ENCODE measurements at places on chromosomes 1 and 21.
A peak's percentile ranks its signal among the peaks of the same experiment; 100 is the strongest.

- no peak for DNase-seq
These were observed 58.6 kb upstream of the ATP1A1 start for GRCh38 chr1:116314305-116314919.

GRCh38 chr21:37208741-37209225 lies 58.4 kb downstream of the VPS26C start:
- DNase-seq = no peak

- DNase-seq = no peak
These were observed 32.2 kb downstream of the KLHDC7A start for GRCh38 chr1:18512883-18513282.

GRCh38 chr1:109668123-109668775 lies 392 bp downstream of the GSTM2 start:
- no peak for DNase-seq

DNA sequence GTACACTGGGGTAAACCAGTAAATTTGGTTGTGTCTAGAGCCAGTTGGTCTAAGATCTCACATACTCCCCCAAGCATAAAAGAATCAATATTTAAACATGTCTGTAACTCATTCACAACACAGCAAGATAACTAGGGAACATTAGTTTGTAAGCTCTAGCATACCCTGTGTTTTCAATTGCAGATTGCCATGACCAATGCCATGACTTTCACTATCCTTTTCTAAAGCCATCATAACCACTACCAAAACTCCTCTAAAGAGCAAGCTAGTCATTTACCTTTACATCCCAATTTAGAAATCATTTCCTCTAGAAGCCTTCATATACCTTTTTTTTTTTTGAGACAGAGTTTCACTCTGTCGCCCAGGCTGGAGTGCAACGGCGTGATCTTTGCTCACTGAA lies 56.5 kb upstream of the PLA2G4A start:
- no peak for DNase-seq

GRCh38 chr1:38600905-38601304 lies 258.7 kb downstream of the RRAGC start:
- DNase-seq = no peak

DNA sequence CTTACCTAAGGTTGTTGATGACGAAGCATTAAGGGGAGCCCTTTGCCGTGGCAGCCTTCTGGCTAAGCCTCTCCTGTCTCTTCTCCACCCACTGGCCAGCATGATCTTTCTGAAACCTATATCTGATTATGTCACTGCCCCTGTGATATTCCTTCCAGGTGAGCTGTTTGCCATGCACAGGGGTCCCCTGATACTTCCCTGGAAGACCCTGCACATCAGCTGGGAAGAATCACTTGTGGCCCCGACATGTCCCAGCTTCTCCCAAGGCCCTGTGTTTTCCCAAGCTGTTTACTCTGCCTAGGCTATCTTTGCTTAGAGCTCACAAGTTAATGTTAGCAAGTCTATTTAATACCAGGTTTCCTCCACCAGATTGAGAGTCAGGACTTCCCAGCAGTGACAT lies 12.3 kb downstream of the RD3 start:
- no peak for DNase-seq

DNA sequence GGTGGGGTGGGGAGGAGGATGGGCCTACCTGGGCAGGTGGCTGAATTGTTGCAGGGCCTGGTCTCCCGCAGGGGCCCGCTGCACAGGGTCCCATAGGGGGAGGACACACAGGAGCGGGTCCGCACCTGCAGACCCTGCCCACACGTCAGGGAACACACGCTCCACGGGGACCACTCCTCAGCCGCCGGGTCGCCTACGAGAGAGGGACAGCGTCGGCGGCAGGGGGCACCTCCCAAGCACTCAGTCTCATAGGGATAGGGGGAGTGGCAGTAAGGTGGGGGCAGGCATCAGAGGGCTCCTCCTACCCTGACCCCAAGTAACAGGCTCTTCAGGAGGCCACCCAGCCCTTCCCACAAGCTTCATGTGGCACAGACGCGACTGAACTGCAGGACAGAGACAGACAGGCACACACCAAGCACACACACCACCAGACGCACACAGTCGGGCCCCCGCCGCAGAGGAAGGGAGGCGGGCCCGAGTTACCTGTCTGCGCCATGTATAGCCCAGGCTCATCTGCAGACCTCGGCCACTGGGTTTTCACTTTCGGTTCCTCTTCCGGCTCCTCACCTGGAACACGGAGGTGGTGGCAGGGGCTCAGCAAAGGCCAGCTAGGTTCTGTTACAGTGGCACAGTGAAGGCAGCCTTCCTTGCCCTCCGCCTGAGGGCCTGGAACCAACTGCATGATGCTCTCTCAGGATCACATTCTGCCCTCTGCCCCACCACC lies 19.8 kb downstream of the ADGRB2 start:
- no peak for DNase-seq

DNA sequence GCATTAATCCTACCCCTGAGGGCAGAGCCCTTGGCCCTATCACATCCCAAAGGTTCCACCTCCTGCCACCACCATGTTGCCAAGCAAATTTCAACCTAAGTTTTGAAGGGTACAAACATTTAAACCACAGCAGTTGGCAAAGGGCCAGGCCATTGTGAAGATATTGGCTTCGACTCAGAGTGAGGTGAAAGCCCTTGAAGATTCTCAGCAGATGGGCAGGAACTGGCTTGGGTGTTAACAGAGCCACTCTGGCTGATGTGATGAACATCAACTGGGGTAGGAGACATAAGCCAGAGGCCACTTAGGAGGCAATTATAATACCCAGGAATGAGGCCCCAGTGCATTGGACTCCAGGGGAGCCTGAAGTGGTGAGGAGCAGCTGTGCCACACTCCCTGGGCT lies 207.7 kb upstream of the KAZN start:
- no peak for DNase-seq

DNA sequence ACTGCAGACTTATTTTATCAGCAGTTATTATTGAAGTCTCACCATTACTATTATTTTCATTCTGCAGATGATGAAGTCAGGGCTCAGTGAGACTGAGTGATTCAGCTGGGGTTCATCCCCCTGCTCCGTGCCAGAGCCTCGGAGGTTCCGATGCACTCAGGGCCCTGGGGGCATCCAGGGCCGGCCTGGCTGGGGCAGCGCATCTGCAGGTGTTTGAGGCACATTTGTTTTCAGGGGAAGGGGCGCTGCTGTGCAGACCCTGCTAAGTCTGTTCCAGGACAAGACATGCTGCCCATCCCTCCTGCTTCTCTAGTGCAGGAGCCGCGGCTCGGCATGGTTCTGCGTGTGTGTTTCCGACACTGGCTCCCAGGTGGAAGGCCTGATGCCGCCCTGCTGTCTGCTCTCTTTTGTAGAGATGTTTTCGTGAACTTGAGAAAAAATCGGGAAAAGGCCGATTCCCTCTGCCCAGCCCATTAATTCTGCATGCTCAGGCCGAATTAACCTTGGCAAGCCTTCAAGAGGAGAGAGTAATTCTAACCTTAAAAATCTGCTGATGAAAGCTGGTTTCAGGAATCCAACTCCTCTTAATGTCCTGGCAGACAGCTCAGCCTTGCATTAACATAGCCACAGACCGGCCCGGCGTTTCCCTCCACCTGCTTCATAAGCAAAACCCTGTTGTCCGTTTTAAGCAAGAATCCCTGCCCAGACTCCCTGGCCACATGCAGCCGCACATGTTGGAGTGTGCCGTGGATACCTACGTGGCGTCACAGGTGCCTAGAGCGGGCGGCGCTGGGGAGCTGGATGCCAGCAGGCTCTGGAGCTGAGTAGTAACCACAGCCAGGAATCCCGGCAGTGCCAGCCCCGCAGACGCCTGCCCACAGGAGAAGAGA lies 316.0 kb upstream of the VAMP3 start:
- no peak for DNase-seq

DNA sequence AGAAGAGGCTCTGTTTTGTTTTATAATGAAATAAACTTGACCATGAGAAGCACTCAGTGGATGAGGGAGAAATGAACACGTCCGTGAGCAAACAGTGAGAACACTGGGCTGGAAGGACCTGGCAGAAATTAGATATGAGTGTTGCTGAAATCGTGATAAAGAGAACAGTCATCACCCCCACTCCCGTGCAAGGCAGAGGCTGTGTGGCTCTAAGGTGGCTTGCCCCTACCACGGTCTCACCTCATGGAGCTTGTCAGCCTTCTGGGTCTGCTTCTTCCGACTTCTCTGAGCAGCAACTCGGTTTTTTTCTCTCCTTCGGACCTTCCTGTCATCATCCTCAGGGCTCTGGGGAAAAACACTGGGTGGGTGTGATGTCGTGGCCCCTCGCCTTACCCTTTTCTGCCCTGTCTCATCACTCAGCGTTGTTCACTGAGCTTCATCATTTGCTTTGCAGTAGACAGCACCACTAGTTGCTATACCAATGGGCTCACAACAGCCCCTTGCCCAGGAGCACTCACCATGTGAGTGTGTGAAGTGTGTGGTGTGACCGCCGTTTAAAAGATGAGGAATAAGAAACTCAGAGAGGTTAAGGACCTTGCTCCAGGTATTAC lies 2.8 kb downstream of the BATF3 start:
- DNase-seq = no peak

DNA sequence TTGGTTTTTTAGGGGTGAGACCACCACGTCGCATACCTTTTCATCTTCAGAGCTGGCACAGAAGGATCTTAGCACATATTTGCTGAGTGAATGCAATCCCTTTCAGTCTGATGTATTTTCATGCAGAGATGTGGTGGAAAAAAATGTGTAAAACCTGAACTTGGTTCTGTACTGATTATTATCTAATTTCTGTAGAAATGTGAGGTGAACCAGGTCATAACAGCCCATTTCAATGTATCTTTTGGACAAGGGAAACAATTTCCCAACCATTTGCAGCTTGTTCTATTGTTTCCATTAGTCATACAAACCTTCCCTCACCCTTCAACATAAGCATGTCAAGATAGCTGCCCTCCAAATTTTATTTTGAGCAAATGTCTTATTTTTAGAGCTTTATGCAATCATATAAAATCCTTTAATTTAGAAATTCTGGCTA lies 46.8 kb upstream of the RUNX1 start:
- DNase-seq = no peak

DNA sequence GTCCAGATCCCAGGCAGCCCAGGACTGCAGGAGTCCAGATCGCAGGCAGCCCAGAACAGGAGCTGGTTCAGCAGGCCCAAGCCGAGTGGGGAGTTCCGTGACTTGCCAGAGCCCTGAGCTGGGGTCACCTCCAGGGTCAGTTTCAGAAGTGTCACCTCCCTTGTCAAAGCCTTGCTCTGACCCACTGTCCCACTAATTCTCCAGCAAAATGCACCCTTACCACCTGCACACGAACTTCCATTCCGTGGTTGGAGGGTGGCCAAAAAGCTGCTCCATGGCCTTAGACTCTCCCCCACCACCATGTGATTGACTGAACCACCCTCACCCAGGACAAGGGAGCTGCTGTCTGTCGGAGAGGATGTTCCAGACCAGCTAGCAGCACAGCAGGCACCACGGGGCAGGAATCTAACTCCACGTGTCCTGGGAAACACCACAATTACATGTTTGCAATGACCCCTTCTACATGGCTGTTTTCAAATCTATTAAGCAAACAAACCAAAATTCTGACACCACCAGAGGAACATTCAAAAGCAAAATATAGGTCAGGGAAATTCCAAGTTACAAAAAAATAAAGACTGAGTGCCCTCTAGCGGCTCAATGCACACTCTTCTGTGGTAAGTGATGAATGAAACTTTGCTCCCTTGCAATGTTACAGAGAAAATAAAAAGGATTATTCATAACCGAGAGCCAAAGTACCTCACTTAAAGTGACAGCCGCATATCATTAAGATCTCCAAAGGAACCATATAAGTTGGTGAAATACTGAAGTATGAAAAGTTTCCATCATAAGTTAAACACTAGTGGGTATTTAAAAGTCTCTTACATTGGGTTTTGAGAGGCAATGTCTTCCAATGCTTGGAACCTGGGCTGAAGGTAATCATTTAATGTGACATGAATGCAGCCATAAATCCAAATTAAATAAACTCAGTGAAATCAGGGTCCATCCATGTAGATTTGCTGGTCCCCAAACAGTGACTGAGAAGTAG lies 76.3 kb downstream of the NPHP4 start:
- peak; percentile 41 for DNase-seq
